T follicular helper cell (primary cell): ENCODE measurements at places on chromosomes 4 and X.

DNA sequence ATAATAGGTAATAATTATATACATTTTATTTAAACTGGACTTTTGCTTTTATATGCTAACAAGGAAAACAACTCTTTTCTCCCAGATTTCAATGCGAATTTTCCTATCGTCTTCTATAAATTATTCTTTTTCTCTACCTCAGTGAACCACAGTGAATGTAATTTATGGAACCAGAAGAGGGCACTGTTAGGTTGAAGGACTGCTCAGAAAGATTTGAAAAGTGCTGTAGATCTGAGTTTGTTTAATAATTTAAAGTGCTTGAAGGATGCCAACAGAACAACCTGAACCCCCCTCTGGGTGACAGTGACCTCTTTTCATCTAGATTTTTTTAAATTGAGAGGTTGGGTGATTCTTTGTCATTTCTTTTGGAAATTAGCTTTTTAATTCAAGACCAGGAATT lies 54.9 kb downstream of the PHOX2B start:
- no peak for DNase-seq

- DNase-seq = no peak
Observed at GRCh38 chr4:1462009-1462767, 55.9 kb upstream of the NKX1-1 start.

DNA sequence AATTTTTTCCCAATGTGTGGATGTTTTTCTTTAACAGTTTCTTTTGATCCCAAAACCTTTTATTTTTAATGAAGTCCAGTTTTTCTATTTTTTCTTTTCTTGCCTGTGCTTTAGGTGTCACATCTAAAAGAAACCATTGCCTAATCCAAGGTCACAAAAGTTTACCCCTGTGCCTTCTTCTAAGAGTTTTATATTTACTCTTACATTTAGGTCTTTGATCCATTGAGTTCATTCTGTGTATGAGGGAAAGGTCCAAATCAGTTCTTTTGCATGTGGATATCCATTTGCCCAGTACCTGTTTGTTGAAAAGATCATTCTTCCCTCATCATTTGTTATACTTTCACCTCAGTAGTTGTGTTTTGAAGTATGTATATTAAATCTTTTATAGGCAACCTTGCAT lies 13.0 kb downstream of the LRP2BP start:
- DNase-seq = no peak

GRCh38 chrX:126272795-126273497 lies 106.9 kb upstream of the DCAF12L2 start:
- DNase-seq = no peak

GRCh38 chr4:71992571-71993312 lies 39.1 kb upstream of the NPFFR2 start:
- no peak for DNase-seq

DNA sequence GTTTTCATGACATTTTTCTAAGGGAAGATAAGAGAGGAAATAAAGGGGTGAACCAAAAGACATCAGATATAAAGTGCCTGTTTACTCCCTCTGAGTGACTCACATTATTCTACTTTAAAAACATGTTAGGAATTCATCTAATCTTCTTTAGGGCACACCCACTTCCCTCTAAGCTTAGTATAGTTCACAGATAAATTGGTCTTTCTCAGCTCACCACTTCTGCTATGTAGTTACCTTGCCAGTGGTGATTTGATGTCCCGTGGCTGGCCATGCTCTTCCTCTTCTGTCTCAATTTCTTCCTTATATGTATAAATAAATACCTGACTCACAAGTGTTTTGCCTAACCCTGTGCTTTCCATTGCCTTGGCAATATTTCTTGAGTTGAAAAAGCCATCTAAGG lies 96.8 kb downstream of the PDLIM5 start:
- no peak for DNase-seq

GRCh38 chrX:128460835-128461234 lies 408.6 kb upstream of the ACTRT1 start:
- no peak for DNase-seq

GRCh38 chr4:6258741-6259140 lies 10.9 kb upstream of the WFS1 start:
- no peak for DNase-seq

DNA sequence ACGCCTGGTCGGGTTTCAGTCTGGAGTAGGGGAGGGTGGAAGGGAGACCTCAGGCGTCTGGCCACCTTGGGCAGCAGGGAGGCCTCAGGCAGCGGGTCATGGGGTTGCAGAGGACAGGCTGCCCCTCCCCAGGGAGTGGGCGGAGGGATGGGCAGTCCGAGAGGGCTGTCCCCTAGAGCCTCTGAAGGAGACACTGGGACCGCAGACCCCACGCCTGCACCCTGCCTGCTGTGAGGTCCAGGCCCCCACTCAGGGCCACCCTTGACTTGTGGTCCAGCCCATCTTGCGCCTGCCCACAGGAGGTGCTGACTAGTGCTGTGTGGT lies 16.5 kb downstream of the FGFRL1 start:
- no peak for DNase-seq

DNA sequence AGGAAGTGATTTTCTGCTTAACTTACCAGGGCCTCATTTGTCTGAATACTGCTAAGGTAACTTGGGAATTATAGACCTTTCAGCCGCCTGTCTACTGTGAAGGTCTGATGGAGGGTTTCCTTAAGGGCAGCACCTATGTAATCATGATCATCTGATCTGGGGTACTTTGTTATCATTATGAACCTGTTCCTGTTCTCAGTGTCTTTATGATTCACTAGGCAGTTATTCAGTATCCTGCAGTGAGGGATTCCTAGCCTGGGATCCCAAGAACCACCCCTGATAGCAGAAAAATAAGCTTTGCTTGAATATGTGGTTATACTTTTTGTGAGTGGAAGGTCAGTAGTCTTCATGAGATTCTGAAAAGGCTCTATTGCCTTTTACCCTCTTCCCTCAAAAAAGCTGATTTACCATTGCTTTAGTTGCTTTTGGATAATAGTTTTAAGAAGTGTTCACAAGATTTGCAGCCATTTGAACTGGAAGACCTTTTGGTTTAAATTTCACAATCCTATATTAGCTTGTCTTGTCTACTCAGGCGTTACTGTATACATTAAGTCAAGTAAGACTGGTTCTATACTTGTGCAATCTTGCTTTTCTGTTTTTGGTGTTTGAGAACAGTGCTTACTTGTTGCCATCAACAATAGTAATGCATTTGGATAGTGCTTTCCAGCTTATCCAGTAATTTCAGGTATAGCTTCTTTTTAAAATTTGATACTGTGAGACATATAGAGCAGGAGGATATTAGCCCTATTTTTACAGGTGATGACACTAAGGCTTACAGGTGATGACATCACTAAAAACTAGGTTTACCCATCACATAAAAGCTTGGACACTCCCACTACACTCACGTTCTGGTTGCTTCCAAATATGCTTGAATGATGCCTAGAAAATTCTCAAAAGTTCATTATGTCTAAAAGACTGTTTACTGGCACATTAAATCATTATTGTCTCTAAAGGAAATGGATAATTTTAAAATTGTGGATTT lies 60.0 kb downstream of the FHIP1A start:
- no peak for DNase-seq

DNA sequence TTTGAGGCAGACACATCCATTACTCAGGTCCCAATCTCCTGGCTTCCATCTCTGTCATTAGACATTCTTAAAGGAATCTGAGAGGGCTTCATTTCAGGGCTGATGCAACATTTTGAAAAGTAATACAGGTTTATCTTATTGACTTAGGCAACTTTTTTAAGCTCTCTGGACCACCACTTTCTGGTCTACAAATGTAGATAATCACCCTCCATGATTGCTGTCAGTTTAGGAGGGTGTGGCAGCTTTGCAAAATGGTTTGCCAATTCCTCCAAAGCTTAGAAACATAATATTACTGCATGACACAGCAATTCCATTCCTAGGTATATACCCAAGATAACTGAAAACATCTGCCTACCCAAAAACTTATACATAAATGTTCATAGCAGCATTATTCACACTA lies 77.6 kb downstream of the ARHGAP6 start:
- DNase-seq = no peak

DNA sequence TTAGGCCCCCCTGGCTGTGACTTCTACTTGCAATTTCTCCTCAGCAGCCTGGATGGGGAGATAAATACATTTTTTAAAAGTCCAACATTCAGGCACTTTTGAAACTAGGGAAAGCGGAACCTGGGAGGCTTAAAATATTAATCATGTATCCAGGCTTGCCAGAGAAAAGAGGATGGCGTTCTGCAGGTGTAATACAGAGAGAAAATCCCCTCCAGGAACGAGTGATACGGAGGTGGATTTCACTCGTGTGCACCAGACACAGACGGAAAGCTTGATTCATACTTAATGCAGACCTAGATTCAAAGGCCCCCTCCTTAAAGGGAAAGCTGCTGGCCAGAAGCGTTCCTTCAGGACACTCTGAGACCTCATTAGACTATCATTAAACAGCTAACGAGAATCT lies 354.0 kb upstream of the BOD1L1 start:
- no peak for DNase-seq

DNA sequence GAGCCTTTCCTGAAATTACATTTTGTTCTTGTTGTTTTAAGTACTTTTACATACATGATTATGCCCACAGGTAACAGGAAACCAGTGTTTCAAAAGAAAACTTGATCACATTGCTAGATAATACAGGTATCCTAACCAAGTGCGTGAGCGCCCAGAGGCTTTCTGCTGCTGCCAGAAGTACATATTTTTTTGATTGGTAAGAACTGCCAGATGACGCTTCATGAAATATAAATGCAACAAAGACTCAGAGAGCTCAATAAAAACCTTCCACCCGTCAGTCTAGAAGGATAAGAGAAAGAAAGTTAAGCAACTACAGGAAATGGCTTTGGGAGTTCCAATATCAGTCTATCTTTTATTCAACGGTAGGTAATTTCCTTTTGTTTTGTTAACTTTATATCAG lies at the start of gene EPGN:
TSS of gene EPGN (plus strand) at position 256 of the 400 bp plus-strand sequence. CDS start at position 320, 64 bp downstream.
- no peak for DNase-seq

- DNase-seq = no peak
Observed at GRCh38 chrX:7552760-7553159, 290.2 kb upstream of the VCX start.

- no peak for DNase-seq
Observed at GRCh38 chr4:176548571-176548970, 228.8 kb downstream of the SPCS3 start.

DNA sequence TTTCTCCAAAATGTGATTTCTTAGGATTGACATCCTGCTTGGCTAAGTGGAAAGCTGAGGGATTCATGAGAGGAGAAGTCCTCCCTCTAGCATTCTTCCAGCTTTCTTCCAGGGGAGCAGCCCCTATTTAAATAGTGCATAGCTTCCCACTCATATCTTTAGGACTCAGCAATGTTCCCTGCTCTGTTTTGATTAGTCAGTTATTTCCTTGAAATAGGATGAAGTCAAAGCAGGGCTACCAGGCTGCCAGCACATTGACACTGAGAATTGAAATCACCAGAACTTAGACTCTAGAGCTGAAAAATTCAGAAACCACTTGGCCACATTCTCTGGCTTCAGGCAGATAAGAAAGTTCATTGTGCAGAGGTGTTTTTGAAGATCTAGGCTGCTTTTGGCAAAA lies 74.7 kb upstream of the SMAD1 start:
- no peak for DNase-seq

DNA sequence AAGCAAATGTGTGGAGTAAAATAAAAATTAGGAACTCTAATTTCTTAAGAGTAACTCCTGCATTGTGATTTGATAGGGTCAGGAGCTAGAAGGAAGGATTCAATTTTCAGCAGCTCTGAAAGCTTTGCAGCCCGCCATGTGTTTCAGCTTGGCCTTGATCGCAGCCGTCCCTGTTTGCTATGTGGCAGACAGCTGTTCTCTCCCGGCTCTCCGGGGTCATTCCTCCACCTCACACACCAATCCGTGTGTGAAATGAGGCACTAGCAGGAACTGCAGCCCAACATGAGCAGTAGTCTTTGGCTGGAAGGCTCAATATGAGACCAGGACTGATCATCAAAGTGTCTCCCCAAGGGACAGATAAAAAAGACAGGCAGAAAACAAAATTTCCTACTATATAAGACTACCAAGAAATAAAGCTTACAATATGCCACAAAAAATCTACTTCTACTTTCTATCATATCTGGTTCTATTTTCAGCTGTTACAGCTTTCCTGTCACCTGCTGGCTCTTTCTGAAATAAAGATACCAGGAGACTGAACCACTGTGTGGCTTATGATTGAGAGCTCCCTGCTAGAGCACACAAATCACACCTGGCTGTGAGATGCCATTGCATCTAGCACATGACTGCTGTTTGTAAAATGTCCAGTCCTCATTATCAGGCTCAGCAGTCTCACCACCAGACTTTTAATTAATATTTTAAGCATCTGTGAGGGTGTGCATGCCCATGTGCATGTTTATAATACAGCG lies 44.1 kb upstream of the SEC24B start:
- no peak for DNase-seq

DNA sequence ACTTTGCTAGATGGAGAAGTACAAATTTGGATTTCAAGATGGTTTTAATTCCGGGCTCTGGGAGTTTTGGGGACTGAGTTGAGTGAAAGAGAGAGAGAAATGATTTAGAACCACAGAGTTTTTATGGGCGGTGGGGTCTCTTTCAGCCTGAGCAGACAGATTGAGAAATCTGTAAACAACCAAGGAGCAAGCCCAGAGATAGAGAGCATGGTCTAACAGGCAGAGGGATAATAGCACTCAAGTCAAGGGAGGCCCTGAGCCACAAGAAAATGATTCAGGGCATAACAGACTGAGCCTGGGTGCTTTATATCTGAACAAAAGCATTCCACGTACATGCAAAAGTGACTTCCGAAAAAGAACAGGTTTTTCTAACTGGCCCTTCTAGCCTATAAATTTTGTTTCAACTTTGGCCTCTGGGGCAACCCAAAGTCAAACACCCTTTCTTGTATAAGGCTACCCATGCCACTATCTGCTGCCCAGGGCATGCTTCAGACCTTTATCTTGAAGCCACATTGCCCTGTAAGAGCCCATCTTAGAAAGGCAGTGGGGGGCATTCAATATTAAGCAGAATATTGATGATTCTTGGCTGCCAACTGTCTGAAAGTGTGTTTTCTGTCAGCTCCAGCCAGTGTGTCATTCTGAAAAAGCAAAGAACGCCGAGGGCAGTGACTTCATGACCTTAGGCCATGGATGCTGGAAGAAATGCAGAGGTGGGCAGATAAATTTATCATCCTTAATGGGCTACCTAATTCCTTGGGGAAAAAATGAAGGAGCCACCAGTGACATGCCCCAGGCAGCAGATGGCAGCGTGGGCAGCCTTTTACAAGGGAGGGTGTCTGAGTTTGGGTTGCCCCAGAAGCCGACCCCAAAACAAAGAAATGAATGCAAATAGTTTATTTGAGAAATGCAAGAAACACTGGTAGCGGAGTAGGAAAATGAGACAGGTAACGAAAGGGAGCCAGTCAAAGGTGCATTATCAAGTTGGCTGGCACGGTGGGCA lies 637.6 kb downstream of the MID1IP1 start:
- DNase-seq = no peak
